ENCODE measurements at places on chromosomes 3 and 15. TPM values are rescaled to one million over a fixed set of nuclear protein-coding genes. Genes with fewer than 3 reads are reported as not detected.

The ARHGEF26 gene
- total RNA-seq = 6.7 TPM

The TIMP4 gene
- 10.8 TPM for total RNA-seq

The SCG5 gene
- 2.3 TPM for total RNA-seq

The RAB8B gene
- 17.7 TPM for total RNA-seq

The SLC30A4 gene
- total RNA-seq = 1.7 TPM
